ENCODE measurements at places on chromosomes 5 and 9. TPM values are rescaled to one million over a fixed set of nuclear protein-coding genes. Genes with fewer than 3 reads are reported as not detected.
A peak's percentile ranks its signal among the peaks of the same experiment; 100 is the strongest.

DNA sequence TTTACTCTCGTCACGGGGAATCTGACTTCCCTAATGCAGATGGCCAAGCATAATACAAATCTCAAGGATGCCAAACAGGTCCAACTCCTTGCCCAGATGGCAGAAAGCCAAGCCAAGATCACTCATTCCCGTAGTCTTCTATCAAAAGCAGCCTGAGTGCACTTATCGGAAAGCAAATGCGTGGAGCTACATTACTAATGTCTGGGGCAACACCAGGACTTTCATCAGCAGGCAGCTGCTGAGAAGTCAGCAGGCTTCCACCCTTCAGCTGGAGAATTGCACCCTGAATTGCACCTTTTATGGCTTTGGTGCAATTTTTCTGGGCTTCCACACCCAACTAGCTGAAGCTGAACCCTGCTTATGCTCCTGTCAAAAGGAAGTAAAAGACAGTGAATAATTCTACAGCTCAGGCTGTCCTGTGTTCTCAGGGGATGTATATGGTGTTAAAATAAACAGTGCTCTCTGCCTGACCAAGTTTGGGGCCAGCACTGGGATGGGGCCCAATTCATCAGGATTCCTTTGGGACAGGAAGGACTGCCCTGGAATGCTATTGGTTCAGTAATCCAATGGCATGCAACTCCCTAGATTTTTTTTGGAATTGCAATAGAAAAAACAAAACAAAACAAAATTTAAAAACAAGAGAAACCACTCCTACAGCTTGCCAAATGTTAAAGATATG, 92.6 kb downstream of the DPYSL3 start:
- no peak for DNase-seq

- no peak for DNase-seq
Observed at GRCh38 chr5:113161806-113162205, 185.2 kb downstream of the DCP2 start.

- peak; percentile 18 for DNase-seq
Observed at GRCh38 chr9:70257991-70258691, 637 bp upstream of the SMC5 start.

DNA sequence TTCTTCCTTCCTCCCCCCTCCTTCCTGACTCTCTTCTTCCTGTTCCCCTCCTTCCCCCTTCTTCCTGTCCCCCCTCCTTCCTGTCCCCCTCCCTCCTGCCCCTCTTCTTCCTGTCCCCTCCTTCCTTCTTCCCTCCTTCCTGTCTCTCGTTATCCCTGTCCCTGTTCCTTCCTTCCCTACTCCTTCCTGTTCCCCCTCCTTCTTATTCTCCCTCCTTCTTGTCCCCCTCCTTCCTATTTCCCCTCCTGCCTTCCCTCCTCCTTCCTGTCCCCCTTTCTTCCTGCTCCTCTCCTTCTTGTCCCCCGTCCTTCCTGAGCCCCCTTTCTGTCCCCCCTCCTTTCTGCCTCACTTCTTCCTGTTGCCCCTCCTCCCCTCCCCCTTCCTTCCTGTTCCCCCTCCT, 70.6 kb downstream of the COL5A1 start:
- DNase-seq = no peak

DNA sequence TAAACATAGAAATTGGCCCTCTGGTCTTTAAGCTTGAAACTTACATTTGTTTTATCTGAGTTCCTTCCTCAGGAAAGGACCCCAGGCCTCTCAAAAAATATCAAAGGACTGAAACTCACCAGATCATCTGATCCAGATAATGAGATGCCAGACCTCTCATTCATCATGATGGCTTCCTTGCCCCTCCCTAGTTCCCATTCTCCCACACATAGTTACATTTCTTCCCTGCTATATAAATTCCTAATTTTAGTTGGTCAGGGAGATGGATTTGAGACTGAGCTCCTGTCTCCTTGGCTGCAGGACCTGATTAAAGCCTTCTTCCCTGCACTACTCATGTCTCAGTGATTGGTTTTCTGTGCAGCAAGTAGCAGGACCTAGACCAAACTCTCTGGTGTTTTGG, 119.4 kb upstream of the SPIN1 start:
- peak; percentile 17 for DNase-seq

SLC6A19 gene
- not detected for total RNA-seq

DNA sequence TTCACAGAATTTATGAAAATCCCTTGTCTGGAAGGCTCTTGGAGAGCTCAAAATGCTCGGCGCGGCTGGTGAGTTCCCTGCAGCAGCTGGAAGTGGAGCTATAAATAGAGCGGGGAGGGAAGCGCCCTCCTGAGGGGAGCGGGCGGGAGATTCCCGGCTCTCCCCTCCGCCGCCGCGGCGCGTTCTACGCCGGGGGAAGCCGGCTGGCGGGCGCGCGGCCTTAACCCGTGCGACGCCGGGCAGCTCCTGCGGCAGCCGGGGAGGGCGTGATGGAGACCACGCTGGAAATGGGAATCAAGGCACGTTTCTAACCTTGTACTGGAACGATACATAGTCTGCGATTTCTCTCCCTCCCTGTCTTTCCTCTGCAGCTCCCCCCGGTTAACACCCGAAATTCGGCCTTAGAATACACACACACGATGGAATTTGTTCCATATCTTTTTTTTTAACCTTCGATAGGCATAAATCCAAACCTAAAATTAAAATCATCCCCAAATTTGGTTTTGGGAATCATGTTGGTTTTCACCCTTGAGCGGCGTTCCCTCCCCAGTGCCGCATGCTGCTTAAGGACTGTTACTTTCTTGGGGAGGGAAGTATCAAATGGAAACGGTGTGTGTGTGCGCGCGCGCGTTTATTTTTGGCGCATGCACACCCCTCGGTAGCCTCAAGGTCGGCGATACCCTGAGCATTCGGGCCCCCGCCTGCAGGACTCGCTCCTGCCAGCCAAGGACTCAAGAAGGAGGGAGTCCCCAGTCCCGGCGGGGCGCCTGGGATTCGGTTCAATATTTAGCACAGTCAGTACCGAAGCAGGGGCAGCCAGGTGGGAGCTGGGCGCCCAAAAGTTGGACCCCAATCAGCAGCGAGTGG, 306.3 kb upstream of the KCNN2 start:
- DNase-seq = peak; percentile 16

Data from HFFc6 (cell line).